Motor neuron (in vitro differentiated cells): ENCODE measurements at places on chromosomes 11 and 22.

GRCh38 chr22:23218867-23219251 is 38.5 kb downstream of the BCR start:
- peak; percentile 92 for ATAC-seq

DNA sequence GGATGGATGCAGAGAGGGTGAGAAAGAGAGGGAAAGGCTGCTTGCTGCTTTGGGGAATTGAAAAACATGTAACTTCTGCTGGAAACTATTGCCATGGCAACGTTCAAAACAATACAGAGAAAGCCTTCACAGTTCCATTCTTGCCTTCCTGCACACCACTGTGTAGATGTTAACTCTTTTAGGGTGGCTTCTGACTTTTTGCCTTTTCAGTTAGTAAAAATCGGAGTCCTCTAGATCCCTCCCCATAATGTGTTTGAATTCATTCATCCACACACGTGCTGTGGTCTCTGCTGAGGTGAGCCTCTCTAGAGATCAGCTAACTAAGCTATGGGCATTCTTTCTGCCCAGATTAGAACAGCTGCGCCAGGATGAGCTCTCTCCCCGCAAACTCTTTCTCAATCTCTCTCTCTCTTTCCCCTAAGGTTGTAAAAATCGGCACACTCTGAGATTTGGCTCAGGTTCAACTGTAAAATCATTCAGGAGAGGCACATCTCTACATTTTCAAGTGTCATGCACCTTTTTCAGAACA is 1178.3 kb downstream of the LRRC4C start:
- peak; percentile 76 for ATAC-seq

- ATAC-seq = no peak
Measured at GRCh38 chr11:100849009-100849900, 162.2 kb downstream of the ARHGAP42 start.

DNA sequence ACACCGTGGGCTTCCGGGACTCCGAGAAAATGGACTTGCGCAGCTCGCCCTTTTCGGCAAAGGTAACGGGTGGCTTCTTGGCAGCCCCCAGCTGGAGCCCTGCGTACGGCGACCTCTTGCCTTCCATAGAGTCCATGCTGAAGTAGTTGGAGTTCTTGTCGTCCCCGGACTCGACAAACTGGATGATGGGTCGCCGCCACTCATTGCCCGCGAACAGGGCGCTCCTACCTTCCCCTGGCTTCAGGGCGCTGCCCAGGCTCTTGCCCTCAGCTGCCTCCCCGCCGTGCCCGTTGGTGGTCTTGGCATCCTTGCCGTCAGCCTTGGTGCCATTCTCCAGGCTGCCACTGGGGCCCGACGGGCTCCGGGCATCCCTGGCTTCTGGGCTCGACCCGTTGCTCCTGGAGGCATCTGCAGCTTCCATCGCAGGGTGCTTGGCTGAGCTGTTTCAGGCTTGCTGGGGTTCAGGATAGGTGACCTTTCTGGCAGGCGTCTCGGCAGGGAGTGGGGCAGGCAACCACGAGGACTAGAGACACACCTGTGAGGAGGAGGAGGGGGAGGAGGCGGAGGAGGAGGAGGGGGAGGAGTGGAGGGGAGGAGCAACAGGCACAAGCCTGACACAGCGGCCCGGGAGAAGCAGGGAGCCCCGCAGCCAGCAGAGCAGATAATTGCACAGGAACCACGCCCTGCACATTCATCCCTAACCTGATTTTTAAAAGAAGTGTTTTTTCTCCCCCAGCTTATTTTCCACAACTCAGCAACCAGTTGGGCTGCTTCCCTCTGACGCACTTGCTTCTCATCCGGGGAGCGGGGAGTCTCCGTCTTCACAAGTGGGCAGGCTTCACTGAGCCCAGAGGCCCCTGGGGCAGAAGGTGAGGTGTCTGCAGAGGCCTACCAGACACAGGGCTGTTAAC is at the start of gene TRIM29:
TSS of gene TRIM29 (minus strand) at position 503 of the 911 bp plus-strand sequence. CDS start at position 421, 82 bp downstream.
- no peak for ATAC-seq

GRCh38 chr22:39898997-39899396 is 1.9 kb upstream of the GRAP2 start:
- ATAC-seq = no peak

GRCh38 chr11:20844216-20844615 is 174.8 kb downstream of the NELL1 start:
- no peak for ATAC-seq

- ATAC-seq = no peak
Measured at GRCh38 chr22:49800408-49801238, 27.1 kb downstream of the BRD1 start.

DNA sequence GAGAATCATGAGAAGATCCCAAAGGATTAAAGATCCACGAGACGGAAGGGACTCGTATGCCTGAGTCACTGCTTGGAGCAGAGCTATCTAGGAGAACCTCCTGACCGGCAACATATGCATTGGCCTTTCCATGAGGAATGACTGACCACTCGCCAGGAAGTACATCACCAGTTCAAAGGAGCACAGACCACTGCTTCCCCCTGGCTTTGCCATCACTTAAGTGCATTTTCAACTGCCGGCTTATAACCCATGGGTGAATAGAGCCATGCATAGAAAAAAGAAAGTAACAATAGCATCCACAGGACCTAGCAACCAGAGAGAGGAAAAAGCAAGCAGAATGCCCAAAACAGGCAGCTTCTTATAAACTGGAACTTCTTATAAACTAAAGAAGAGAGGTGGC is 98.3 kb upstream of the ZC3H12C start:
- no peak for ATAC-seq

DNA sequence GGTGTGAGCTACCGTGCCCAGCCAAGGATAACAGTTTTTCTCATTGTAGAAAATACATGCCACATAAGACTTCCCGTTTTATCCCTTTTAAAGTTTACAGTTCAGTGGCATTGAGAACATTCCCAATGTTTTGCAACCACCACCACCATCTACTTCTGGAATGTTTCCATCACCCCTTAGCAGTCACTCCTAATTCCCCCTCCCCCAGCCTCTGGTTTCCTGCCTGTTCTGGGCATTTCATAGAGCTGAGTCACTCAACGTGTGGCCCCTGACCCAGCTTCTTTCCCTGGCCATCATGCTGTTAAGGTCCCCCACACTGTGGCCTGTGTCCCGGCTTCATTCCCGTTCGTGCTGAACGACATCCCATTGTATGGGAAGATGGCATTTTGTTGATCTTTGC is 30.7 kb downstream of the FGF4 start:
- no peak for ATAC-seq

GRCh38 chr11:45104006-45104789 is 42.2 kb upstream of the PRDM11 start:
- no peak for ATAC-seq

DNA sequence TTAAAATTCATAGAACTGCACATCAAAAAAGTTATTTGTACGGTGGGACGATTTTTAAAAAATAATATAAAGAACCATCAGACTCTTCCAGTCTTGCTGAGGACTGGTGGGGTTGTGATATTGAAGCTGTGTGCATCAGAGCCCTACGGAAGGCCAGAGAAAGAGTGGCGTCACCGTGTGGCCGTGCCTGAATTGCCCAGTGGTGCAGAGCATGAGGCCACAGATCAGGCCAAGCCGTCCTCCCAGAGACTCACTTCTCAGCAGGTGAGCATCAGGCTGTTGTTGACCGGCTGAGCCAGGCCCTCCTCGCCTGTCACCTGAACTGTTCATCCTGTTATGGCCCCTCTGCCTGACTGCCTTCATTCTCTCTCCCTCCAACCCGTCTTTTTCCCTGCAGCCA is 1013.9 kb downstream of the TBC1D22A start:
- ATAC-seq = no peak

DNA sequence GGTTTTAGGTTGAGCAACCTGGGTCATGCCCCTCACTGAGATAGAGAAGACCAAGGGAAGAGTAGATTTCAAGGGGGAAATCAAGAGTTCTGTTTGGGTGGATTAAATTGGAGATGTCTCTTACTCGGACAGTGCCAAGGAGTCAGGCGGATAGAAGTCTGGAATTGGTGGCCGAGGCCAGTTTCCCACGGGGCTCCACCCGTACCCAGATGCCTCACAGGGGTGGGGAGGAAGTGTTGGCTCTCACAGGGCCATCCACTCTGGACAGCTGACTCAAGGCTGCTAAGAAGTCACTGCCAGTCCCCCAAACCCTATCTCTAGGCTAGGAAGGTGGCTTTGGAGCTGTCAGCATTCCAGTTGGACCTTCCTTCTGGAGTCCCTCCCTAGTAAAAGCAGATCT is 79.1 kb upstream of the TIMP3 start:
- ATAC-seq = no peak

GRCh38 chr11:88354912-88355311 is 17.4 kb upstream of the CTSC start:
- ATAC-seq = no peak

- ATAC-seq = peak; percentile 97
Measured at GRCh38 chr22:31122532-31123291, at the start of gene INPP5J. Gene INPP5J (plus strand): TSS chr22:31122966. CDS start chr22:31123015, 49 bp downstream.

- ATAC-seq = no peak
Measured at GRCh38 chr22:35518811-35519210, 21.8 kb upstream of the RASD2 start.

- ATAC-seq = no peak
Measured at GRCh38 chr22:42977569-42977968, 37.4 kb downstream of the PACSIN2 start.

DNA sequence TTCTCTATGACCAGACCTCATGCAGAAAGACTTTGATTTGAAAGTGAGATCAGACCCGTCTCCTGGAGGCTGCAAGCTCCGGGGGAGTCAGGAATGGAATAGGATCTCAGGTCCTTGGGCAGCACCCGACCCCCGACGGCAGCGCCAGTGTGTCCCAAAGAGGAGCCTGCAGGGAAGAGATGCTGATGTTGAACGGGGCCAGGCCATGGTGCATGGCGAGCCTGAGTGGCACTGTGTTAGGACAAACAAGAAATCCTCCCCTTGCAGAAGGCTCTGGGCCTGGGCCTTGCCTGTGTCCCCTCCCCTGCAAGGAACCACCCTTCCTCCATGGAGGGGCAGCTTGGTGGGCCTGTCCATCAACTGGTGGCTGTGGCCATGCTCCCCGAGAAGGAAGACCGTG is 20.1 kb upstream of the SYT8 start:
- ATAC-seq = no peak

DNA sequence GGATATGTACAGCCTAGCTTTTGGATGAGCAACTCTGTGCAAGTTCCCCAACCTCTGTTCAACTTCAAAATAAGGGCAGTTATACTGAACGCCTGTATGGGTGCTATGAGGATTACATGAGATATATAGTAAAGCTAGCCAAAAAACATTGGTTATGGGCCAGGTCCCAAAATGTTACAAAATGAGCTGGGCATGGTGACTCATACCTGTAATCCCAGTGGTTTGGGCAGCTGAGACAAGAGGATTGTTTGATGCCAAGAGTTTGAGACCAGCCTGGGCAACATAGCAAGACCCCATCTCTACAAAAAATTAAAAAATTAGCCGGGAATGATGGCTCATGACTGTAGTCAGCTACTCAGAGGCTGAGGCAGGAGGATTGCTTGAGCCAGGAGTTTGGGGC is 118.4 kb downstream of the TEAD1 start:
- no peak for ATAC-seq

DNA sequence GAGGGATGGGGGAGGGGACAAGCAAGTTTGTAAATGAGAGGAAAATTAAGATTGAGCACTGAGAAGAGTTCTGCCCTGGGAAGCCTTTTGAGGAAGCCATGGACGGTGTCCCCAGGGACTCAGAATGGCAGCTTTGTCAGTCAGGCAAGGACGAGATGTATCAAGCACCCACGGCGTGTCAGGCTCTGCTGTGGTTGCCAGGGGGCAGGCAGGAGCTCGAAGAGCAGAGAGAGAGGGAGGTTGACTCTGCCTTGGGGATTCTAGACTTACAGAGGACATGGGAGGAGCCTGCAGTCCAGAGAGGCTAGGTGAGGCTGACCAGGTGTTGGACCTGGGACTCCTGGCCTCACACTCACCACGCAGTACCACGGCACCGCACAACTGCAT is 29.1 kb upstream of the SYT7 start:
- peak; percentile 68 for ATAC-seq
